Temporal lobe (tissue), 4 donors: ENCODE measurements at places on chromosomes 7 and 10. TPM values are rescaled to one million over a fixed set of nuclear protein-coding genes. Genes with fewer than 3 reads are reported as not detected.

Gene ANKRD2
- not detected for total RNA-seq

Gene ADAM12
- total RNA-seq, result 6.1 TPM

Gene CALHM2
- 2.5 TPM for total RNA-seq

Gene DPP6
- total RNA-seq, result 49.7 TPM

Gene GATAD1
- 20.2 TPM for total RNA-seq

Gene SFRP5
- 1.2 TPM for total RNA-seq

Gene MTPN
- total RNA-seq, result 165 TPM

Gene SPDYE11
- under 0.01 TPM for total RNA-seq

Gene AFAP1L2
- 7.1 TPM for total RNA-seq

Gene BICC1
- total RNA-seq, result 3.7 TPM

Gene HOXA9
- 0.25 TPM for total RNA-seq

Gene ITGB8
- 87.0 TPM for total RNA-seq

Gene ERVW-1
- not detected for total RNA-seq

Gene MKX
- 0.49 TPM for total RNA-seq

Gene PCDH15
- 6.1 TPM for total RNA-seq

Gene ZNF487
- total RNA-seq, result 12.5 TPM

Gene RNF148
- 0.25 TPM for total RNA-seq

Gene ACSL5
- total RNA-seq, result 2.0 TPM

Gene MBL2
- total RNA-seq, result not detected

Gene VWC2
- 3.9 TPM for total RNA-seq

Gene MET
- 1.7 TPM for total RNA-seq

Gene TMEM225B
- 0.49 TPM for total RNA-seq

Gene DDX56
- total RNA-seq, result 36.4 TPM

Gene RAPGEF5
- total RNA-seq, result 64.7 TPM

Gene PRLHR
- 2.0 TPM for total RNA-seq

Gene GNAT3
- not detected for total RNA-seq

Gene VIPR2
- 0.49 TPM for total RNA-seq

Gene PALS2
- total RNA-seq, result 109 TPM

Gene MCU
- total RNA-seq, result 34.7 TPM

Gene DHTKD1
- total RNA-seq, result 36.1 TPM

Gene CUZD1
- total RNA-seq, result 0.98 TPM

Gene GPRIN2
- 18.2 TPM for total RNA-seq
